ENCODE measurements at places on chromosomes 2 and 18.

- peaks cover 7% of the 10 kb centered on the region for H3K4me1 ChIP-seq
- peaks cover 3% of the 10 kb centered on the region for H3K36me3 ChIP-seq
- H3K27ac ChIP-seq = no peak overlapping the region
- no peak overlapping the region for H3K4me3 ChIP-seq
- H3K27me3 ChIP-seq = peaks cover 31% of the 10 kb centered on the region
These were observed 5.4 kb upstream of the KCNS3 start for GRCh38 chr2:17873021-17873420.

DNA sequence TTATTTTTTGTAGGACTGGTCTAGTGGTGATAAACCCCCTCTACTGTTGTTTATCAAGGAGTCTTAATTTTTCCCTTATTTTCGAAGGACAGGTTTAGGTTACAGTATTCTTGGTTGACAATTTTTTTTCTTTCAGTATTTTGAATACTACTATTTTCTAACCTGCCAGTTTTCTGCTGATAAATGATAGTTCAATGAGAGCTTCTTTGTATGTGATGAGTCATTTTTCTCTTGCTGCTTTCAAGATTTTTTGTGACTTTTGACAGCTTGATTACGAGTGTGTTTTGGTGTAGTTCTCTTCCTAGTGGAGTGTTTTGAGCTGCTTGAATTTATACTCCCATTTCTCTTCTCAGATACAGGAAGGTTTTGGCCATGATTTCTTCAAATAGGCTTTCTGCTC, 77.5 kb downstream of the ACSL3 start:
- peaks cover 36% of the 10 kb centered on the region for H3K36me3 ChIP-seq
- peaks cover 4% of the 10 kb centered on the region for H3K4me1 ChIP-seq
- DNase-seq = no peak
- no peak overlapping the region for H3K27ac ChIP-seq

- no peak overlapping the region for H3K4me3 ChIP-seq
- H3K36me3 ChIP-seq = no peaks in the 10 kb centered on the region
- DNase-seq = no peak
- H3K4me1 ChIP-seq = no peaks in the 10 kb centered on the region
- peaks cover 6% of the 10 kb centered on the region for H3K27me3 ChIP-seq
- H3K27ac ChIP-seq = no peak overlapping the region
These were observed 181.0 kb downstream of the PDE11A start for GRCh38 chr2:177891533-177891932.

DNA sequence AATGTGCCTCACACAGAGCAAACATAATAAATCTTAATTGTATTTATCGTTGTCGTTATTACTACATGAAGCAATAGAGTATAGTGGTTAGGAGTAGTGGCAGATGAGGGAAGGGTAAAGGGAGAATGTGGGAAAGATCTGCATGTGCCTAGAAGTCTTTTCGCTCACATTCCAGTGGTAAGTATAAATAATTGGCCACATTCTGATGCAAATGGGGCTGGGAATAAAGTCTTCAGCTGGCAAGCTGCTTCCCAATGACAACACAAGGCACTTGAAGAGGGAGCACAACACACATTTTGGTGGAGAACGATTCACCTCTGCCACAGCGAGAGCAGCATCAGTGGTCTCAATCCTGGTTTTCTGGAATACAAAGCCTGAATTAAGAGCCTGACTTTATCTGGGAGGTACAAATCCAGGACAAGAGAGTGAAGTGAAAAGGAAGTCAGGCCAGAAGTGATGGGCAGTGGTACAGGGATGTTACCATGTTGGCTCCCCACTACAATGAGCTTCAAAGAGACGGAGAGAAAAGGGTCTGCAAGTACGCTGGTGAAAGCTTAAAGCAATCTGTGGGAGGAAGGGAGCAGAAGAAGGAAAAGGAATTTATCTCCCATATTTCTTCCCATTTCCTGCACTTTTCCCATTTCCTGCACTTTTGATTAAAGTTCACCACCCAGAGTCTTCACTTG, 112.3 kb downstream of the ARHGAP15 start:
- no peaks in the 10 kb centered on the region for H3K27me3 ChIP-seq
- peaks cover 11% of the 10 kb centered on the region for H3K4me1 ChIP-seq
- H3K36me3 ChIP-seq = peaks cover 44% of the 10 kb centered on the region
- DNase-seq = no peak

- no peak overlapping the region for H3K27ac ChIP-seq
- no peak overlapping the region for H3K4me3 ChIP-seq
- H3K27me3 ChIP-seq = no peaks in the 10 kb centered on the region
- no peak for DNase-seq
- H3K36me3 ChIP-seq = peaks cover 6% of the 10 kb centered on the region
- H3K4me1 ChIP-seq = peaks cover 30% of the 10 kb centered on the region
These were observed 70.3 kb upstream of the CTLA4 start for GRCh38 chr2:203797276-203797675.

DNA sequence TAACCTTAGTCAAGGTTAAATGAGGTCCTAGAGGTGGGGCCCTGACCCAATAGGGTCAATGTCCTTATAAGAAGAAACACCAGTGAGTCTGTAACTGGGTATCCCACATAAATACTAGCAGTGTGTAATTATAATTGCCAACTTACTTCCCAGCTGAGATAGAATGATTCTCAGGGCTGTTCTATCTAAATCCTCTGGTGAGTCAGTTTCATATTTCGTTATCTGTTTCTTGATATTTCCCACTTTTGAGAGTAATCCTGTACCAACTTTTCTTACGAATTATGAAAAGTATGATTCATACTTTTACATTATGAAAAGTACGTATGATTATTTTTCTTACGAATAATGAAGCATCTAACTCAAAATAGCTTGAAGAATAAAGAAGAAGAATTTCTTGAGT, 546.8 kb upstream of the NETO1 start:
- H3K4me3 ChIP-seq = no peak overlapping the region
- no peak for DNase-seq
- no peaks in the 10 kb centered on the region for H3K27me3 ChIP-seq
- H3K4me1 ChIP-seq = no peaks in the 10 kb centered on the region
- H3K36me3 ChIP-seq = no peaks in the 10 kb centered on the region
- H3K27ac ChIP-seq = no peak overlapping the region

GRCh38 chr2:239588451-239589269, 187.8 kb upstream of the HDAC4 start:
- H3K36me3 ChIP-seq = no peaks in the 10 kb centered on the region
- no peaks in the 10 kb centered on the region for H3K27me3 ChIP-seq
- no peak for DNase-seq
- no peak overlapping the region for H3K4me3 ChIP-seq
- no peaks in the 10 kb centered on the region for H3K4me1 ChIP-seq

DNA sequence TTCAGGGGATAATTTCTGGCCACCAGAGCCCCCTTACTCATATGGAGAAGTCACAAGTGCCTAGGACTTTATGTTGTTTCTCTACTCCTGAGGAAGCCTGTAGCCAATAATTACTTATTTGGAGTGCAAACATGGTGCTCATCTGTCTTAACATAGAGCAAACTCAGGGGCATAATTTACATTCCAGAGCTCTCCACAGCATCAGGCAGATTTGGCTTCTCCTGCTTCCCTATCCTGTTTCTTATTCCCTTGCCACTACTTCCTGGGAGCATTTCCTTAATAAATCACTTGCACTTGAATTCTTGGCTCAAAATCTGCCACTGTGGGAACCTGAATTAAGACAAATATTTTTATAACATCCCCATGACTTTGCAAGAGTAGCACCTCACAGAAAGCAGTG, 960.9 kb downstream of the SOCS6 start:
- no peaks in the 10 kb centered on the region for H3K27me3 ChIP-seq
- no peaks in the 10 kb centered on the region for H3K36me3 ChIP-seq
- no peak overlapping the region for H3K27ac ChIP-seq
- DNase-seq = no peak
- no peaks in the 10 kb centered on the region for H3K4me1 ChIP-seq

GRCh38 chr2:176766005-176766404, 446.6 kb upstream of the HNRNPA3 start:
- H3K36me3 ChIP-seq = no peaks in the 10 kb centered on the region
- DNase-seq = no peak
- peaks cover 14% of the 10 kb centered on the region for H3K27me3 ChIP-seq
- no peak overlapping the region for H3K27ac ChIP-seq
- no peaks in the 10 kb centered on the region for H3K4me1 ChIP-seq

GRCh38 chr2:131103165-131103564, 2.0 kb upstream of the PLEKHB2 start:
- H3K4me3 ChIP-seq = no peak overlapping the region
- no peak overlapping the region for H3K27ac ChIP-seq
- DNase-seq = no peak
- H3K4me1 ChIP-seq = peaks cover 36% of the 10 kb centered on the region
- H3K27me3 ChIP-seq = no peaks in the 10 kb centered on the region

DNA sequence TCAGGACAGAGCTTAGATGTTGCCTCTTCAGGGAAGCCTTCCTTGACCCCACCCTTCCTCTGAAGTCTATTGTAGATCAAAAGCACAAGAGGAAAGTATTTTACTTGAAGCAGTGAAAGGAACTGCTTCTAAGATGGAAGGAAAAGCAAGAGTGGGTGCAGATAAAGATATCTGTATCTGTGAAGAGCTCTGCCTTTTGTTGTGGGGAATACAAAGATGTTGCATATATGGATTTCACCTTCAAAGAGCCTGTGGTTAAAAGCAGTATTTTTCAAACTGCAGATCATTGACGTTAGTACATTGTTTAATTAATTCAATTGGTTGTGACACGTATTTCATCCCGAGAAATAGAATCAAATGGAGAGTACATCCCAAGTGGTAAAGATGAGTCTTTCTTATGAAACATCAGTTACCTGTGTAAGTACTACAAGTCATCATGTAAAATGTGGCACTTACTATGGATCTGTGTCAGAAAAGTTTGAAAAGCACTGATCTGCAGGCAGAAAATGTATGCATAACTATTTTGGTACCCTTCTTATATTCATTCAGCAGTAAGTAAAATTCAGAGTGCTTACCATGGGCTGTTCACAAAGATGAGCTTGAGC, 24.6 kb upstream of the TNFRSF11A start:
- no peak overlapping the region for H3K4me3 ChIP-seq
- peaks cover 55% of the 10 kb centered on the region for H3K36me3 ChIP-seq
- H3K27ac ChIP-seq = no peak overlapping the region
- peaks cover 5% of the 10 kb centered on the region for H3K4me1 ChIP-seq
- no peak for DNase-seq

DNA sequence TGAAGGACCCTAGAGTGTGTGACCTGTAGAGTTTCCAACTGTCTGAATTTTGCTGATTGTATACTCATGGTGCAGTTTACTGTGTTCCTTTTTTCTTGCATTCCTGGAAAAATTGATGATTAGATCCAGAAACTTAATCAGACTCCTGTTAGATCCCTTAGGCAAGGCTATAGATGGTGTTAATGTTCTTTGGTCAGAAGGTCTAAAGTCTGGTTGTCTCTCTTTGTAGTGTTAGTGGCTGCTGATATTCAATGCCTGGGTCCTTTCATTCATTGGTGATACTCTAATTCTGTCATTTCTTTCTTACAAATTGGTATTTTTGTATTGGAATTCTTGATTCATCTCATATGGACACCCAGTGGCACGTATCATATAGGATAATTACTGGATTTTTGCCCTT, 6.3 kb downstream of the CCNT2 start:
- H3K27ac ChIP-seq = no peak overlapping the region
- no peaks in the 10 kb centered on the region for H3K27me3 ChIP-seq
- peaks cover 45% of the 10 kb centered on the region for H3K36me3 ChIP-seq
- DNase-seq = no peak
- H3K4me1 ChIP-seq = peaks cover 51% of the 10 kb centered on the region

- H3K4me3 ChIP-seq = no peak overlapping the region
- H3K27ac ChIP-seq = no peak overlapping the region
- no peak for DNase-seq
- no peaks in the 10 kb centered on the region for H3K36me3 ChIP-seq
- H3K27me3 ChIP-seq = peaks cover 10% of the 10 kb centered on the region
- peaks cover 3% of the 10 kb centered on the region for H3K4me1 ChIP-seq
These were observed 24.6 kb upstream of the INO80C start for GRCh38 chr18:35522130-35522959.

GRCh38 chr2:197633109-197633657, 42.2 kb downstream of the RFTN2 start:
- DNase-seq = no peak
- no peaks in the 10 kb centered on the region for H3K4me1 ChIP-seq
- H3K4me3 ChIP-seq = no peak overlapping the region

- H3K27me3 ChIP-seq = no peaks in the 10 kb centered on the region
- no peaks in the 10 kb centered on the region for H3K4me1 ChIP-seq
- H3K36me3 ChIP-seq = no peaks in the 10 kb centered on the region
- no peak overlapping the region for H3K4me3 ChIP-seq
- no peak for DNase-seq
These were observed 171.3 kb downstream of the DLGAP1 start for GRCh38 chr18:4283746-4284291.

DNA sequence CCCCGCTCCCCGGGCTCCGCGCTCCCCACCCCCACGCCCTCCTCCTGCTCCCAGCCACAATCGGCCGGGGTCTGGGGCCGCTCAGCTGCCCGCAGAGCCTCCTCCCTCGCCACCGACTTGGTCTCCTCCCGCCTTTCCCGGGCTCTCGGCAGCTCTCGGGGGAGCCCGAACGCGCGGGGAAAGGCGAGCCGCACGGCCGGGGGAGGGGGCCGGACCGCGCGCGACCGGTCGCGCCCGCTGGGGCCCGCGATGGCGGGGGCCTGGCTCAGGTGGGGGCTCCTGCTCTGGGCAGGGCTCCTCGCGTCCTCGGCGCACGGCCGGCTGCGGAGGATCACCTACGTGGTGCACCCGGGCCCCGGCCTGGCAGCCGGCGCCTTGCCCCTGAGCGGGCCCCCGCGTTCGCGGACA, 327 bp downstream of the LTBP1 start:
- peak; percentile 17 for DNase-seq
- peak overlapping the region; percentile 27 for H3K4me3 ChIP-seq
- H3K4me1 ChIP-seq = peaks cover 11% of the 10 kb centered on the region
- peaks cover 27% of the 10 kb centered on the region for H3K27me3 ChIP-seq
- no peaks in the 10 kb centered on the region for H3K36me3 ChIP-seq

DNA sequence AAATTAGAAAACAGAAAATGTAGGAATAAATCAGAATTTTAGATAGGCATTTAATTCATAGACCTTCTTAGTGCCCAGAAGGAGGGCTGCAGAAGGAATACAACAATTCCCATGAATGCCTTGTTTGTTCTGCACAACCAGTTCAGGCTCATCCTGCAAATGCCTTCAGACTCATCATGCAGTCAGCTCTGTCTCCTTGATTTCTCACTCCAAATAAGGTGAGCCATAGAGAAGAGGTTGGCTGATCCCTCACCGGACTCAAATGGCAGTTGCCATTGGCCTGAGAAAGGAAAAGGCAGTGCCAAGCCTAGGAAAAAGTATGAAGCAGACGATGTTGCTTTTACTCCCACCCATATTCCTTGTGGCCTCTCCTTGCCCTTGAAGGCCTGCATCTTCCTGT, 50.3 kb downstream of the DSC3 start:
- no peak overlapping the region for H3K4me3 ChIP-seq
- no peak for DNase-seq
- no peaks in the 10 kb centered on the region for H3K36me3 ChIP-seq
- H3K27me3 ChIP-seq = no peaks in the 10 kb centered on the region
- no peak overlapping the region for H3K27ac ChIP-seq
- H3K4me1 ChIP-seq = no peaks in the 10 kb centered on the region

GRCh38 chr18:49123431-49123830, 172.7 kb upstream of the SMAD7 start:
- H3K4me3 ChIP-seq = no peak overlapping the region
- no peak for DNase-seq
- no peaks in the 10 kb centered on the region for H3K27me3 ChIP-seq
- peaks cover 3% of the 10 kb centered on the region for H3K36me3 ChIP-seq

Data from activated CD4-positive, alpha-beta memory T cell treated with anti-CD3 and anti-CD28 coated beads, Interleukin-2, amount 10 ng/mL, durations not matched to agents 7 days and 5 days (primary cell).